ENCODE measurements at places on chromosomes 12 and 14. TPM values are rescaled to one million over a fixed set of nuclear protein-coding genes. Genes with fewer than 3 reads are reported as not detected.

DNA sequence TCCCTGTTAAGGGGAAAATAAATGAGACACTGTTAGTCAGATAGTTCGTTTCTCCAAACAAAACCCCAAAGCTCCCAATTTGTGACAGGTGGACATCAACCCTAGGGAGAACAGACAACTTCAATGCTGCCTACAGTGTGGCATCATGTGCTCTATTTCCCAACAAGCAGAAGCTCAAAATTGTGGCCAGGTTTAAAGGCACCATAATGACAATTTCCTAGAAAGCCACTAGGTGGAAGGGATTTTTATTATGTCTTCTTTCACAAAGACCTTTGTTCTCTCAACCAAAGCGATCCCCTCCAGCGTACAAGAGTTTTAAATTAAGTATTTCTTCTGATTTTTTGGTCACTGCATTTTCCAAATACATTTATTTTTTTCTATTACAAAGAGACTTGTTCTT, 88.0 kb upstream of the MBIP start:
- DNase-seq: no peak

DNA sequence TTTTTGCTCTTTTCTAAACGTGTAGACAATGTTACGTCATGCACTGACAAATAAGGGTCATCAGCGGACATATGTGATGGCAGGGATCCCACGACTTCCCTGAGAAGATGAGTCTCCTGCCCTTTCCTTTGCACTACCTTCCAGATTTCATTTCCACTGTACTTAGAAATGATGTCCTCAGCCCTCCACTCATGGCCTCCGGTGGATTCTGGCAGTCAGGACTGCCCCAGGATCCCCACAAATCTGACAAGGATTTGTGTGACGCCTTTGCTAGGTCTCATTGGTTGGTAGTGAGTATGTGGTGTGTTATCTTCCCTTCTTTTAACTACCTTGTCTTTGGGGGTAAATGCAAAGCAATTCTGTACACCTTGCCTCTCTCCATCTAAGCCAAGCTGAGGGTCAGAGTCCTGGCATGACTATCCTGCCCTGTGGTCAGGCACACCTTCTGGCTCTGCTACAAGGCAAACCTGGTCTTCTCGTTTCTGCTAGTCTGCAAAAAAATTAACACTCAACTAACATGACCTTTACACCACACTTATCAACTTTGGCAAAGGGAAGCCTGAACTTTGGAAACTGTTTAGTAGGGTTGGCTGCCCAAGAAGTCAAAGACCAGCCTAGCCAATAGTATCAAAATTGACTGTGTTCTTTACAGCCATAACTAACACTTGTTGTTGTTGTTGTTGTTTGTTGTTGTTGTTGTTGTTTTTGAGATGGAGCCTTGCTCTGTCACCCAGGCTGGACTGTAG, 17.3 kb upstream of the DHRS4 start:
- DNase-seq: no peak

DNA sequence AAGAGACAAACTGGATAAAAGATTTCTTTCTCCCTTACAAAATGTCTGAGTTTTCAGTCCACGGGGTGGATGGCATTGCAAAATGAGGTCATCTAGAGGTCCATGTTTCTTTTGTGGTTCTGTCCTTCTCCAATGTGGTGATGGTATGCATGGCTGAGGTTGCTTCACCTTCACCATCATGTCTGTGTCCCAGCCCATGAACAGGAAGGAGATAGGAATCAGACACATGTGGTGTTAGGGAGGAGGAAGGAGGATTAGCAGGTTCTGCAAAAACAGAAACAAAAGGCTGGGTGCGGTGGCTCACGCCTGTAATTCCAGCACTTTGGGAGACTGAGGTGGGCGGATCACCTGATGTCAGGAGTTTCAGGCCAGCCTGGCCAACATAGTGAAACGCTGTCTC, 11.0 kb upstream of the AEBP2 start:
- no peak for DNase-seq

GRCh38 chr12:43103866-43104265, 448.1 kb downstream of the ADAMTS20 start:
- no peak for DNase-seq

Gene ATP2B1
- 25.5 TPM for total RNA-seq

Gene CDKN1B
- total RNA-seq: 67.2 TPM

DNA sequence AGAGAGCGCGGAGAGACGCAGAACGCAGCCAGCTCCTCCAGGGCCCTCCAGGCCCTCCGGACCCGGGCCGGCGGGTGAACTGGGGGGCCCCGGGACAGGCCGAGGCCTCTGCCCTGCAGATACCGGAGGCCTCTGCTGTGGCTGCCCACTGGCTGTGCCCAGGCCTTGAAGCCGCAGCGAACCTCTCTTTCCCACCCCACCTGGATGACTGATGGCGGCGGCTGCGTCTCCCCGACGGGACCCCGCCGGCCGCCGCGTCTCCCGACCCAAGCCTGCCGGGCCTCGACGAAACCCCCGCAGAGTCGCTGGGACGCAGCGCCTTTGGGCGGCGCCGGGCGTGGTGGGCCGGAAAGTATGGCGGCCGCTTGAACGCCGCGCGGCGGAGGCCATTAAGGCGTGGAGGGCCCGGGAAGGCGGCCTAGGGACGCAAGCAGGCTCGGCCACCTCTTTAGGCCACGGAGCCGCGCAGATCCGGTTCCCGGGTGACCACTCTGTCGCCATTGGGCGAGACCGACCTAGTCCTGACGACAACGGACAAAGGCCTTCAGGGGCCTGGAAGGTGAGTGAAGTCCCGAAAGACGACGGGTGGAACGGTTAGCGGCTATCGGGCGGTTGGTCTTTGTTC, 8.4 kb upstream of the ERGIC2 start:
- DNase-seq: no peak

DNA sequence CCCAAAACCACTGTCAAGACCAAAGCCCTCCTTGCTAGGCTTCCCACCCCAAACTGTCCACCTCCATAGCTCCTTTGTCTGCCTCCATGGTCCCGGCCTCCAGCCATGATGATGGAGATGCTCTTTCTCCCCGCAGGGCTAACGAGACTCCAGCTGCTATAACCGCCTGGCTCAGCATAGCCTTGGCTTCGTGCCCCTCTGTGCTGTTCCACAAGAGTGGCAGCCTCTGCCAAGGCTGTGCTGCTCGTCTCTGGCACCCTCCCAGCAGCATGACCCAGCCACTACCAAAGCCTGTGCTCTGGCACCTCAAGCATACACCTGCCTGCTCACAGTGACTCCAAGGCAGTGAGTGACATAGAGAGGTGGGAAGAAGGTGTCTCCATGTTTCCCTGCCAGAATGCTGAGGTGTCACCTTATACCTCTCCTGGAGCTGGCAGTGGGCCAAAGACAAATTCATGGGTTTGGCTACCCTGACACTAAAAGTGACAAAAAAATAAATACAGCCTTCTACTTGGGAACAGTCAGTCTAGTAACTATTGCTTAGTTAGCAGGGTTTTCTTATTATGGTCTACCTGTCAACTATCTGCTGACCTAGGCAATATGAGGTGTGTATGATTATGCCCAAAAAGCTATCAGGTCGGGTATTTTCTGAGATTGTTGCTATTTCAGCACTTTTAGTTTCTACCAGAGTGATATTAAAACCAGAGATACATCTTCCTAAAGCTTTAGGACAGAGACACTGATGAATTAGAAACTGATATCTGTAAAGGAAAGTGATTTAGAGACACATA, 16.1 kb upstream of the KRT73 start:
- DNase-seq: no peak

GRCh38 chr14:67411820-67412421, at the start of gene PLEK2:
TSS of gene PLEK2 (minus strand) at chr14:67412165. CDS start at chr14:67412059, 106 bp downstream.
- peak; percentile 63 for DNase-seq

Gene ACOT6
- not detected for total RNA-seq

GRCh38 chr12:31835276-31835882, 106.6 kb upstream of the AMN1 start:
- DNase-seq: no peak

DNA sequence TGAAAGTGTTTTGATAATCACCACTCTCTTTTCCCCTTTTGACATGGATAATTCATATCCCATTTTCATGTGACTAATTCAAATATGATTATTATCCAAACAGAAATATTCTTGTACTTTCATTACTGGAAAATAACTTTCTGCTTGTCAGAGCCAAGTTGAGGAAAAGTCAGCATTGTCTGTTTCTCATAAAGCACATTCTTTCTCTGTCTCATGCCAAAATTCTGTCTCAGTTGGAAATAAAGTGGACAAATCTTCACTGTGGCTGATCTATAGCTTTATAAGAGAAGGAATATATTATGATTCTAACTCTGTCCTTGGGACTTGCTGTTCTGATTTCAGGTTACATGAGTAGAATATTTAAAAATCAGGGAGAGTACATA, 22.7 kb upstream of the PRICKLE1 start:
- no peak for DNase-seq

DNA sequence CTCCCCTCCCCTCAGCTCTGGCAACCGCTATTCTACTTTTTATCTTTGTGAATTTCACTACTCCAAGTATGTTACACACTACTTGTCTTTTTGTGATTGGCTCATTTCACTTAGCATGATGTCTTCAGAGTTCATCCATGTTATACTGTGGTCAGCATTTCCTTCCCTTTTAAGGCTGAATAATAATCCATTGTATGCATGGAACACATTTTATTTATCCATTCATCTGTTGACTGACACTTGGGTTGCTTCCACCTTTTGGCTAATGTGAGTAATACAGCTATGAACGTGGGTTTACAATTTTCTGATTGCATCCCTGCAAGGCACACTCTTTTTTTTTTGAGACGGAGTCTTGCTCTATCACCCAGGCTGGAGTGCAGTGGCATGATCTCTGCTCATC, 53.0 kb upstream of the FUT8 start:
- DNase-seq: no peak

GRCh38 chr12:11868027-11868426, 202.7 kb upstream of the BCL2L14 start:
- no peak for DNase-seq

Gene SYNJ2BP
- total RNA-seq: 4.4 TPM

GRCh38 chr12:3523728-3524127, 32.7 kb downstream of the PRMT8 start:
- no peak for DNase-seq

GRCh38 chr14:89260898-89261297, 156.1 kb downstream of the FOXN3 start:
- no peak for DNase-seq

Gene NFE2
- 0.19 TPM for total RNA-seq

DNA sequence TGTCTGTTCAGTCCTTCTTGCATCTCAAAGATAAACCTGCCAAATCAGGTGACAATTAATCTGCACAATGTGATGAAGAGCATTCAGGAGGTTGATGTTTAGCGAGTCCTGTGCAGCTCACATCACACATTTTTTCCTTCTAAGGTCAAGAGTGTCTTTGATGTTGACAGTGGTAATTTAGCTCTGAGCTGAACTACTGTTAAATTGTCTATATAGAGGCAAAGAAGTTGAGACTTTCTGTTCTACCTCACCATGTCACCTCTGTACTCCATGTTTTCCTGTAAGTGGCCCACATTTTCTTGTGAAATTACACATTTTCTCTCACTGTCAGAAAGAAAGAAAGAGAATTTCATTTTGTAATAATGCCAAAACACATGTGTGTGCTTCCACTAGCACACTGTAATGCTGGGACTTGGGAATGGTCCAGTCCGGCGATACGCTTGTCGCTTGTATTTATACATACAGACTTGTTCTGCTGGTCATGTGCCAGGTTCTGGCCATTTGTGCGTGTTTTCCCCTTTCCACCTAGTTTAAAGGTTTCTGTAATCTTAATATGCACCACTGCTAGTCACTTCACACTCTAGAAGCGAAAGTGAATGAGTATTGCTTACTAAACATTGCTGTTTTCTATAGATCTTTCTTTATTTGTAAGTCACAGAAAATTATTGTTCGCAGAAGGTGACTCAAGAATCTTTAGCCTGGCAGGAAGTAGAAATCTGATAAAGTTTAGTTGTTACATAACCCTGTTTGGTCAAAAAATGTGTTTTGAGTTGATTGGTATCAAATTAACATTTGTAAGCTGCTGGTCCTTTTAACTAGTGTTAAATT, 328.9 kb downstream of the TMTC2 start:
- DNase-seq: peak; percentile 2

Gene PLEKHA5
- 4.6 TPM for total RNA-seq

DNA sequence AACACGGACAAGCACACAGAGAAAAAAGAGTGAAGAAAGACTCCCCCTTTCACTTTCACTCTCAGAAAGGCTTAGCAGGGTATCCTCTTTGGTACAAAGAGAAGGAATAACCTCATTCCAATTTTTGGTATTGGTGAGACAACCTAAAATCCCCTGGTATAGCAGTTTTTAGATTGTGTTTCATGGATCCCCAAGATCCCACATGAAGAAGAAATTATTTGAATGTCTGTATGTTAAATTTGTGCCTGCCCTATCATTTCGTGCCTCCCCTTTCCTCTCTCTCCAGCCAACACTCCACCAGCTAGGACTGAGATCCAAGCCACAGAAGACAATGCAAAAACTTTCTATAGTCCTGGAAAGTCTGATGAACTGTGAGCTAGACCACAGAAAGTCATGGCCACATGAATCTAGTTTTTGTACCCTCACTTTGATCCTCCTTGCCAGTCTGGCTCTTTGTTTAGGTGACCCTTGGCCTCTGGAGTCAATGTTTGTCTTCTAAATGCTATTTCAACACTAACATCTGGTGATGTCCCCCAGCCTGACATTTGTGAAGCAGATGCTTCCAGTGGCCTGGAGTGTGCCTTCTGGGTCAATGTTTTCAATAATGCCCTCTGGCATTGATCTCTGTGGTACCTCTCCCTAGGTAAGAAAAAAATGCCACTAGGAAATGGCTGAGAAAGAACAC, 181.9 kb upstream of the BMP4 start:
- no peak for DNase-seq

DNA sequence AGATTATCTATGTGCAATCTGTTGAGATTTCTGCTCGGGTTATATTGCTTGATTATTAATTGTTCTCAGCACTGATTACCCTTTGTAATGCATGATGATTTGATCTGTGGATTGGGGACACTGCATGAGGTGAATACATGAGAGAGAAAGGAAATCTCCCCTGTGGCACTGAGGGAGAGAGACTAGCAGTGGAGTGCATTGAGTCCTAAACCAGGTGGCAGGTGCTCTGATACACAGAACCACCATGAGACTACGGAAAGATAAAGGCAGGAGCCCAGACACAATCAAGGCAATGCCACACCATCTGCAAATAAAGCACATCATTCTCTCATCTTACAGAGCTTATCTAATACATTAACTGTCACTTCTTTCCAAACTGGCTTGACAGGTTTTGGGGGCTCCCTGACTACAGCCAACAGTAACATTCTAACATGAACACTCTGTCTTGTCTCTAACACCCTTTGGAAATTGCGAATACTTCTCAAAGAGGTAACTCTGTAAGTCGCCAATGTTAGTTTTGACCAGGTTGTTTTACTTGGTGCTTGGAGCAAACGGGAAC, 37.6 kb upstream of the TSPAN8 start:
- no peak for DNase-seq

GRCh38 chr14:58794993-58795762, 157.4 kb downstream of the DACT1 start:
- DNase-seq: no peak
